ENCODE measurements at places on chromosomes 2 and 18. TPM values are rescaled to one million over a fixed set of nuclear protein-coding genes. Genes with fewer than 3 reads are reported as not detected.

Gene SNX17
- 129 TPM for total RNA-seq

Gene SSB
- 143 TPM for total RNA-seq

Gene ACSL3
- 184 TPM for total RNA-seq

Gene PROM2
- total RNA-seq = not detected

Gene SRD5A2
- total RNA-seq = 0.02 TPM

Gene COL4A4
- total RNA-seq = 1.9 TPM

Gene MLPH
- total RNA-seq = 225 TPM

Gene SGPP2
- total RNA-seq = 0.77 TPM

Gene LYPD1
- 16.2 TPM for total RNA-seq

Gene WDR54
- 77.9 TPM for total RNA-seq
